ENCODE measurements at places on chromosomes 16 and 17.

GRCh38 chr16:81888520-81889394, 109.7 kb downstream of the PLCG2 start:
- no peak for DNase-seq

- DNase-seq, result no peak
Measured at GRCh38 chr16:2206780-2207433, 1.7 kb downstream of the MLST8 start.

DNA sequence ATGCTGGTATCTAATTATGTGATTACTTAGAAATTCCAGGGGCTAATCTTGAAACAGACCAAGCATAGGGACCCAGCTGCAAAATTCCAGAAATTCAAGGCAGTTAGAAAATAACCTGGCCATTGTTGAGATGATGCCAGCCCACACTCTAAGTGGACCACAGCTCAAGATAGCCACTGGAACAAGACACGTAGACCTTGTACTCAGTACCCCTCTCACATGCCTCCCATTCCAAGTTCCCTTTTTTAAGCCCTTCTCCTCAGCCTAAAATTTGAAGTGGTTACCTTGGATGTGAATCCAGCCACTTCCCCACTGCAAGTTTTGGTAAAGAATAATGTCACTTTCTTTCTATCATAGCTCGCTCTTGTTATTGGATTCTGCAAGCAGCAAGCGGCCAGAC, 4.1 kb upstream of the ZNF19 start:
- DNase-seq, result no peak

DNA sequence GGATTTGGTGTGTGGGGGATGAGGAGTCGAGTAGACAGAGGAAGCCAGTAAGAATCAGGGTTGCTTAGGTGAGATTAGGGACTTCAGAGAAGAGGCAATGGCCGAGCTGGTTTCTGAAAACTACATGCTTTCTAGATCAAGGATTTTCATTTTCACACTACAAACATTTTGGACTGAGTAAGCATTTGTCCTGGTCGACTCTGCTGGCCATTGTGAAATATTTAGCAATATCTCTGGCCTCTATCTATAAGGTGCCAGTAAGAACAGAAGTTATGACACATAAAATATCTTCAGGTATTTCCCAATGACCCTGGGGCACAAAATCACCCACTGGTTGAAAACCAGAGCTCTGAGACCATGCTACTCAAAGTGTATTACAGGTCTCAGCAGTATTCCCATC, 1275.1 kb upstream of the CDH8 start:
- no peak for DNase-seq

GRCh38 chr17:49621946-49622529, 46.4 kb downstream of the NXPH3 start:
- DNase-seq, result no peak

- no peak for DNase-seq
Measured at GRCh38 chr16:6663668-6664067, 669.0 kb upstream of the RBFOX1 start.

DNA sequence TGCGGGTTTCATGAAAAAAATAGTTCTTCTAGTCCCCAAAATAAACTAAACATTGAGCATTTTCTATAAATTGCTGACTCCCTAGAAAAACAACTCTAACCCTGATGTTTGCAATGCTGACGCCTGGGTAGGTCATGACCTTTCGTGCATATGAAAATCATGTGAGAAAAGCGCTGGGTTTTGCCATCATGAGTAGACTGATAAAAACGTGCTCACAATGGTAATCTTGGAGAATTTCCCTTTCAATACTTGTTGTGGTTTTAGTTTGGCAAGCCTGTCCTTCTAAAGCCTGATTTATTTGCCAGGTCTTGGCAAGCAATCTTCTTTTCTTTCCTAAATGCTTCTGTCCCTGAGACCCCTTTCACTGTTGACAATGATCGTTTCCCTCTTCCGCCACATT, 4.0 kb upstream of the CLEC10A start:
- DNase-seq, result no peak

GRCh38 chr17:73224663-73225305, 31.9 kb downstream of the COG1 start:
- DNase-seq, result no peak

DNA sequence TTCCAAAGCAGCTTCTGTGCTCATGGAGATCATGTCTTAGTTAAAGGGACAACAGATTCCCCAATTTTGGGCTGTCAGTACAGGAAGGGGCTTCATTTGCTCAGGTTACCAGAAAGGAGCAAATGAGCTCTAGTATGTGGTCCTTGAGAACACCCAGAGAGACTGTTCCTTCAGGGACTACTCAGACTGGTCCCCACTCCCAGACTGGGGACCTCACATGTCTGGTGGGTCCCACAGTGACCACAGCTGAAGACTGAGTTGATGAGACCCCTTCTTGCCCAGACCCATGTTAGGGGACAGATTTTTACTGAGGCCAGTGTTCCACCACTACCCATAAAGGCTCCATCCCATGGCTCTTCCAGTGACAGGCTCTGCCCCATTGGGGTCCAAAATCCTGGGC, 1695.2 kb downstream of the TP53TG3F start:
- DNase-seq, result no peak

DNA sequence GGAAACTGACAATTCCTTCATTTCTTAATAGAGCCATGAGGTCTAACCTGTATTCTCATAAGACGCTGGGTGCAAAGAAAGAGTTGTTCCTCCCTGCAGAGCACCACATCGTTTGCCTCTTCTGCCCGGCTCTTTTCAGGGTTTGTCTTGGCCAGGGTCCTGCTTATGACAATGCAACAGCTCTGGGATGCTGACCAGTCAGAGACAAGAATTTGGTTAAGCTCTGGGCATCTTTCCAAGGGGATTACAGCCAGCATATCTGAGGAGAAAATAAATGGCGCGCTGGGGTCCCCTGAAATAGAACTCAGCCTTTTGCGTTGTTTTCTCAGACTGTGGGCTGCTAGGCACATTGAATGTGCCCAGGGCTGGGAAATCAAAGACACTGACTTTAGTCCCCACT, 128.6 kb downstream of the SHISA6 start:
- no peak for DNase-seq

DNA sequence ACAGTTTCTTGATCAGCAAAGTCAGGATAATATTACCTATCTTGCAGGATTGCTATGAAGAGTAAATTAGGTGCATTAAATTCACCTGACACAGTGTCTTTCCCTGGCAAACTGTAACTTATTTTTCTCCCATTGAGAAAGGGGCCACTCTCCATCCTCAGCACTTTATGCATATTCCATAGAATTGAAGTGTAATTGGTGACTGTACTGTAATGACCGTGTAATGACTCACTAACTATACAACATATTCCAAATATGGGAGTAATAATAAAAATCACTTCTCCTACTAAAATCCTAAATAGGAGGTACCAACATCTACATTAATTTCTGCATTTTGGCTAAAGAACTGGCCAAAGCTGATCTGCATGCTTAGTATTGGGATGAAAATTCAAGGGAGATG, 141.9 kb upstream of the NOG start:
- no peak for DNase-seq

GRCh38 chr16:12903407-12904328, 2.3 kb downstream of the SHISA9 start:
- DNase-seq, result no peak

DNA sequence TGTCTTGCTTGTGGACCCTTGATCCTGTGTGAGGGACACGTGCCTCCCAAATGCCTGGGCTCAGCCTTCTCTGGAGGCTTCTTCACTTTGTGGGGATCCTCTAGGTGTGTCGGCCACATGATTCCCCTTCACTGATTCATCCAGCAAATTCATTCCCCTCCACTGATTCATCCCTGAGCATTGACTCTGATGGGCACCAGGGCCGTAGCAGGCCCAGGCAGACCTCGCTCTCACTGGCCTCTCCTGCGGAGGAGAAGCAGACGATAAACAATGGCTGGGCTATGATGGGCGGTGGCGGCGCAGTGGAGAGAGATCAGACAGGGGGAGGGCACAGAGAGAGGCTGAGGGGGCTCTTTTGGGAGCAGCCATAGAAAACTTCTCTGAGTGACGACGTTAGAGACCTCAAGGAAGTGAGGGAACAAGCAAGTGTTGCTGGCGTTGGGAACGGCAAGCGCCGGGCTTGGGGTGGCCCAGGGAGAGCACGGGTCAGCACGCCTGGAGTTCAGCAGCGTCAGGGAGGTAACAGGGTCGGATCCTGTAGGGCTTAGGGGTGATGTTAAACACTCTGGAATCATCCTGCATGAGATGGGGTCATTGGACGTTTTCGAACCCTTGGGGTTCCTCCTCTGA, 17.5 kb upstream of the RPTOR start:
- DNase-seq, result no peak

GRCh38 chr16:761625-762513, 1.3 kb downstream of the MSLN start:
- DNase-seq, result no peak

GRCh38 chr16:23949630-23950290, 114.0 kb downstream of the PRKCB start:
- peak; percentile 79 for DNase-seq

GRCh38 chr16:30139583-30140481, 16.8 kb upstream of the MAPK3 start:
- no peak for DNase-seq

DNA sequence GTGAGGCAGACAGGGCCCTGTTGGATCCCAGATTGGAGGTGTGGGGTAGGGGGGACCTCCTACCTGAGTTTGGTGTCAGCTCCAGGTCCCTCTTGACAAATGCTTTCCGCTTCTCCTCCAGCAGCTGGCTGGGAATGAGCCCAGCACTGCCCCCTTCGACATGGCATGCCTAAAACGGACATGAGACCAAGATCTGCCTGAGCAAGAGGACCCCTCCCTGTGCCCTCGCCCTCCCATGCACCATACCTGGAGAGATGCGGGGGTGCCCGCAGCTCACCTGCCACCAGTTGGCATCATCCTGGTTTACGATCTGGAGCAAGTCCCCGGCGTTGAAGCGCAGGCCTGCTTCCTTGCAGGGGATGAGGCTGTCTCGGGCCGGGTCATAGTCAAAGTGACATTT, 26.2 kb downstream of the MPP2 start:
- DNase-seq, result no peak

GRCh38 chr16:77918809-77919707, 103.3 kb upstream of the CLEC3A start:
- no peak for DNase-seq

DNA sequence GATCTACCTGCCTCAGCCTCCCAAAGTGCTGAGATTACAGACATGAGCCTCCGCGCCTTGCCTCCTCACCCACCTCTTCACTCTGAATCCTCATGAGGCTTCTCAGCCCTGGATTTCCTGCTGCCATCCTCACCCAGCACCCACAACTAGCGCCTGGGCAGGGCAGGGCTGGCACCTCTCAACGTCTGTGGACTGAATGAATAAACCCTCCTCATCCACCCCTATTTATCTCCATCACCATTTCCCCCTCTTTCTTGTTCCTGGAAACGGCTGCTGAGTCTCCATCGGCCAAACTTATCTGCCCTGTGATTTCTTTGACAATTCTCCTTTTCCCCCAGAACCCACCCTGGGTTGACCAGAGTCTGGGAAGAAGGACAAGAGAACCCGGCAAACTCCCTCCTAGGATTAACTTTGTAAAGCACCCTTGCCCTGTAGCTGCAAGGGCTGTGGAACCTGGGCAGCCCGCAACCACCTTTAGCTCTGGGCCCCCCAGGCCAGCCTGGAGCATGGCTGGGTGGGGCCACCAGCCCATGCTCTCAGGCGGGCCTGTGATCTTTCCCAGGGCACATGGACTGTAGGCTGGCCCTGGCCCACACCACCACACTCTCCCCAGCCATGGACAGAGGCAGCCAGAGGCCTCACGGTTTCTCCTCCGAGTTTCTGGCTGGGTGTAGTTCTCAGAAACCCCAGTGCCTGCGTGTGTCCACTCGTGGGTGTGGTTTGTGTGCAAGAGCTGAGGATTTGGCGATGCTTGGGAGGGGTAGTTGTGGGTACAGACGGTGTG, 2.4 kb downstream of the SPN start:
- peak; percentile 38 for DNase-seq

- no peak for DNase-seq
Measured at GRCh38 chr17:62627904-62628633, 599 bp downstream of the MRC2 start.
